ENCODE measurements at places on chromosomes 12 and 14.

DNA sequence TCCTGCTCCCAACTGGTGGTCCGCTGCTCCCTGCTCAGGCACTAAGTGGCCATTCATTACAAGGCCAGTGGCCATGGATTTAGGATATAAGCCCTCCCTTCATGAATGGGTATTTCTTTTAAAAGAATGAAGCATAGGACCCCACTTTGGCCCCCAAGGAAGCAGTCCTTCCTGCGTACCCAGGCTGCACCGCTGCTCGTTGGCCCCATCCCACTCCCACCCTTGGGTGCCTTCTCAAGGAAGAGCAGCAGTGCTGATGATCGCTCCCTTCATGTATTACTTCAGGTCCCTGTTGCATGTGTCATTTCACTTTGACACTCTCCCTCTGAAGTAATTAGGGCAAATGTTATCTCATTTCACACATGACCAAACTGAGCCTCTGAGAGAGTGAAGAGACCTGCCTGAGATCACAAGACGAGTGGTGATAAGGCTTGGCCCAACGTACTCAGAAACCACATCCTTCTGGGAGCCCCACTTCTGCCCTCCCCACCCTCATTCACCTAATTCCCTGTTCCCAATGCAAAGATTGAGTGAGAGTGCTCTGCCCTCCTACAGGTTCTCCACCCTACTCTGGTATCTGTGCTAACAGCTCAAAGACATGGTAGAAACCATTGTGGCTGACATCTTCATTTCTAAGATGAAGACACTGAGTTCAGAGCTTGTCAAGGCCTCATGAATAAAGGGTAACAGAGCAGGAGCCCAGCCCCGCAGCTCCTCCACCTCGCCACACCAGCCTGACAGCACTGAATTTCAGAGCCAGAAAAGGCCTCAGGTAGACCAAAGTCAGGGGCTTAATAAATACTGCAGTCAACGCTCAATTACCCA is 10.3 kb upstream of the KRT2 start:
- H3K36me3 ChIP-seq = no peaks in the 10 kb centered on the region
- no peak for DNase-seq
- no peak overlapping the region for H3K4me3 ChIP-seq
- no peak overlapping the region for H3K27ac ChIP-seq
- H3K27me3 ChIP-seq = no peaks in the 10 kb centered on the region

- no peaks in the 10 kb centered on the region for H3K27me3 ChIP-seq
- no peak overlapping the region for H3K4me3 ChIP-seq
- no peaks in the 10 kb centered on the region for H3K4me1 ChIP-seq
- no peaks in the 10 kb centered on the region for H3K36me3 ChIP-seq
These were observed 55.5 kb downstream of the PPM1A start for GRCh38 chr14:60304509-60304908.

DNA sequence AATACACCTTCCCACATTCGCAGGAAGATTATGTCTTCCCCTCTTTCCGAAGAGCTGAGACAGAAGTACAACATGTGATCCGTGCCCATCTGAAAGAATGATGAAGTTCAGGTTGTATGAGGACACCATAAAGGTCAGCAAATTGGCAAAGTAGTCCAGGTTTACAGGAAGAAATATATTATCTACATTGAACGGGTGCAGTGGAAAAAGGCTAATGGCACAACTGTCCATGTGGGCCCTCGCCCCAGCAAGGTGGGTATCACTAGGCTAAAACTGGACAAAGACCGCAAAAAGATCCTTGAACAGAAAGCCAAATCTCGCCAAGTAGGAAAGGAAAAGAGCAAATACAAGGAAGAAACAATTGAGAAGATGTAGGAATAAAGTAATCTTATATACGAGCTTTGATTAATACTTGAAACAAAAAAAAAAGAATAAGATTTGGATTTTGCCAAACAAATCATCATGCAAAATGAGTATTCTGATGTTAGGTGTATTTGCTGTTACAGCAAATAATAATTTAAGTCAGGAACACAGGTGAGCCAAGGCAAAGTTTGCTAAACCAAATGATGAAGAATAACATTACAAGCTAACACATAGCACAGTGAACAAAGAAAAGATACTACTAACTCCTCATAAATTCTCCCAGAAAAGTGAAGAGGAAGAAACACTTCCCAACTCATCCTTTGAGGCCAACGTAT is 30.6 kb downstream of the FAM186A start:
- H3K4me1 ChIP-seq = no peaks in the 10 kb centered on the region
- H3K27ac ChIP-seq = no peak overlapping the region
- H3K36me3 ChIP-seq = no peaks in the 10 kb centered on the region
- no peak overlapping the region for H3K4me3 ChIP-seq
- no peaks in the 10 kb centered on the region for H3K27me3 ChIP-seq

DNA sequence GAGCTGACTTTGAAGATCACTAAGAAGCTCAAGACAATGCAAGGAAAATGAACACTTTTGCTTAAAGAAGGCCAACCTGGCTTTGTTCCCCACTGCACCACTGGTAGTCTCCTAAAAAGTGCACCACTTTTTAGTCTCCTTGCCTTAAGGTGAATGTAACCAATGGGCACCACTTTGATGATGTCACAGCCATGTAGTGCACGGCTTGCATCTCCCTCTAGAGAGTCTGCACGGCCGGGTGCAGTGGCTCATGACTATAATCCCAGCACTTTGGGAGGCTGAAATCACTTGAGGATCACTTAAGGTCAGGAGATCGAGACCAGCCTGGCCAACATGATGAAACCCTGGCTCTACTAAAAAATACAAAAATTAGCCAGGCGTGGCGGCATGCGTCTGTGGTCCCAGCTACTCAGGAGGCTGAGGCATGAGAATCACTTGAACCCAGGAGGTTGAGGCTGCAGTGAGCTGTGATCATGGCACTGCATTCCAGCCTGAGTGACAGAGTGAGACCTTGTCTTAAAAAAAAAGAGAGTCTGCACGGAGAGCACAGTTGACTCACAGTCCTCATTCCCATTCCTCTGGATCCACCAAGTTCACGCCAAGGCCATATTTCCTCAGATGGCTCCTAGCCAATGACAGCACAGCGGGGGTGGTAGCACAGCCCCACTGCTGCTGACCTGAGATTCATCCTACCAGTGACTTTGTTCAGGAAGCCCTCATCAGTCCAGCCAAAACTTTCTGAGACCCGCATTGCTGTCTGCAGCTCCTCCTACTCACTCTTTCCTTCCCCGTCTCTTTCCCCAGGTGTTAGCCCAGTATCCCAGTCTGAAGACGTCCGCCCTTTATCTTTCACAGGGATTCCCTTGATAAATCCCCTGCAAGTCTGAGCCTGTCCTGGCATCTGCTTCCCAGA is 16.5 kb upstream of the IFT81 start:
- peak; percentile 19 for DNase-seq
- no peak overlapping the region for H3K4me3 ChIP-seq
- H3K4me1 ChIP-seq = peaks cover 4% of the 10 kb centered on the region
- no peaks in the 10 kb centered on the region for H3K27me3 ChIP-seq
- no peaks in the 10 kb centered on the region for H3K36me3 ChIP-seq
- H3K27ac ChIP-seq = peak overlapping the region; percentile 89

DNA sequence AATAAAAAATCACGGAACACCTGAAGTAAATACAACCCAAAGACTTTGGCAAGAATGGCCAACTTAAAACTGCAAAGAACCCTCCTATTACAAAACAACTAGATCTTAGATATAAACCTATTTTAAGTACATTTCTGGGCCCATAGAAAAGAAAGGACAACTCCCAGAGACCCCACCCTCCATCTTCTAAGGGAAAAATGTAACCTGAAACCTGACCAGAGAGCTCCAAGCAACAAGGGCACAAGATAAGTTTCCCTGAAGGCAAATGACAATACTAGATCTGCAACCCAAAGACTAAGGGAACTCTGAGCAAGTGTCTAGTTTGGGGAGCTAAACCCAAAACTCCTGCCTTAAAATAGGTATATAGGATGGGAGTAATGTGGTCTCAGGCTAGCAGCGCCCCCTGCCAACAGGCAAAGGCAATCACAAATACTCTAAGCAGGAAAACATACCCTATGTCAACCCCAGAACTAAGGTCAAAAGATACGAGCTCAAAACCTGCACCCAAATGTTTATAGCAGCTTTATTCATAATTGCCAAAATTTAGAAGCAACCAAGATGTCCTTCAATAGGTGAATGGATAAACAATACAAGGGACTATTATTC is 218.9 kb downstream of the ITPR2 start:
- no peaks in the 10 kb centered on the region for H3K36me3 ChIP-seq
- no peaks in the 10 kb centered on the region for H3K27me3 ChIP-seq
- H3K4me3 ChIP-seq = no peak overlapping the region
- H3K4me1 ChIP-seq = no peaks in the 10 kb centered on the region
- peak; percentile 18 for DNase-seq

DNA sequence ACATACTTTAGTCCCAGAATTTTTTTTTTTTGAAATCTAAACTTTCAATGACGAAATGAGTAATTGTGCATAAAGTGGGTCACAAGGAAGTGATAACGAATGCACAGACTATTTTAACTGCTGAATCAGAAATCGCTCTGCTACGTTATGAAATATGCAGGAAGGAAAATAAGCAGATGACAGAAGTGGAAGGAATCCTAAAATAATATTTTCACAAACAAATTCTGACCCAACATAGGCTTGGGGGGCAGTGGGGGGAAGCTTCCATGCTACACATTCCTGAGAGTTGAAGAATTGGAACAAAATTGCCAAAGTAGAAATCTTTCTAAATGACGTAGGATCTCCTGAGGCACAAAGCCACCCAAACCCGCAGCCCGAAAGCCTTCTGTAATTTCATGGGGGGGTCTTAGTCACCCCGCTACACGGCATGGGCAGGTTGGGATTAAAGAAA is 89.6 kb downstream of the ARF6 start:
- H3K27ac ChIP-seq = peak overlapping the region; percentile 67
- no peak overlapping the region for H3K4me3 ChIP-seq
- no peaks in the 10 kb centered on the region for H3K36me3 ChIP-seq

Measured in thyroid gland (tissue), 4 donors.